ENCODE measurements at places on chromosomes 7 and 10.

GRCh38 chr7:42742318-42742717, 169.6 kb downstream of the C7orf25 start:
- no peak for DNase-seq

- DNase-seq = no peak
These were observed 2.6 kb downstream of the LUC7L2 start for GRCh38 chr7:139362302-139362701.

DNA sequence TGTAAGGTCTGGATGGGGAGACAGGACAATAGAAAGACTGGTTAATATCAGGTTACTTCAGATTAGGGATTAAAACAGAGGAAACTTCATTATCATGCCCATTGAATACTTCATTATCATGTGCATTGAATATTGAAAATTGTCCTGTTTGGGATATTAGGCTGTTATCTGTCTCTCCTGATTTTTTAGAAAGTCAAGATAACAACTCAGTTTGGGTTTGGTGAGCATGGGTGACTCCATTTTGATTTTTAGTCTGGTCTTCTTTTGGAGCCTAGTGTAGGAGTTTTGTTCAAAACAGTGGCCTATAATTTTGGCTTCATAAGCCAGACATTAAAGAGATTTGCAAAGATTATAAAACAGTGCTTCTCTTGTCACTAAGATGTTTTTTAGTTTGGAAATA, 95.5 kb downstream of the ADK start:
- no peak for DNase-seq

GRCh38 chr7:90931986-90932916, 332.0 kb upstream of the FZD1 start:
- no peak for DNase-seq

- DNase-seq = no peak
These were observed 28.3 kb downstream of the GBX1 start for GRCh38 chr7:151139071-151139790.

- no peak for DNase-seq
These were observed 23.8 kb downstream of the CROT start for GRCh38 chr7:87369216-87369615.

GRCh38 chr7:91043924-91044645, 220.1 kb upstream of the FZD1 start:
- DNase-seq = no peak

Data from type B pancreatic cell (in vitro differentiated cells).